ENCODE measurements at places on chromosomes 11 and 22.

DNA sequence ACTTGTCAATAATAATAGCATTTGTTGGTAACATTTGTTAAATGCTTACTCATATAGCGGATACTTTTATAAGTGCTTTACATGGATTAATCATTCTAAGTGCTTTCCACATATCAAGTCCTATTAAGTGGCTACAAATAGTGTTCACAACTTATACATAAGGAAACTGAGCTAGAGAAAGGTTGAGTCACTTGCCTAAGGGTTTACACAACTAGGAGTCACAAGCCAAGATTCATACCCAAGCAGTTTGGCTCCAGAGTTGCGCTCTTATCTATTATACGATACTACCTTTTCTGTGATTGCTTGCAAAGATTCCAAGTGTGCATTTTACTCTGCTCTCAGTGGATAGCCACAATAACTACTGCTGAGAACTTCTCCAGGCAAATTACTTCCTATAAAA, 215.9 kb upstream of the CCDC90B start:
- no peak for DNase-seq

DNA sequence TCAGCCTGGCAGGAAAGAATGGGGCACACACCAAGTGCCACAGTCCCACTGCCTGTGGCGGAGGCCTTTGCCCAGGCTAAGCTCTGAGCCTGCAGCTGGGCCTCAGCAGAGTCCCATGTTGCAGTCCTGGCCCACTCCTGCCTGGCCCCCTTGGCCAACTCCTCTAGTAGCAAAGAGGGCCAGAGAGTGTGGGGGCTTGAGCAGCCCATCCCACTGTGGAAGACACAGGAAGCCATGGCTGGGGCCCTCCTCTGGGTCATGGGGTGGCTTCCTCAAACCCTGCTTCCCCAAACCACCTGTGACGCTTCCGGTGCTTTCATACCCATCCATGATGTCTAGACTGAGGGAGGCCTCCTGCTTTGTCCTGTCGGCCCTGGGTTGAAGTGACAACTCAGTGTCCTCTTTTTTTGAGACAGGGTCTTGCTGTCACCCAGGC, 5.8 kb downstream of the RPS19BP1 start:
- DNase-seq, result no peak

- no peak for DNase-seq
Measured at GRCh38 chr22:33110562-33111163, 52.5 kb upstream of the SYN3 start.

DNA sequence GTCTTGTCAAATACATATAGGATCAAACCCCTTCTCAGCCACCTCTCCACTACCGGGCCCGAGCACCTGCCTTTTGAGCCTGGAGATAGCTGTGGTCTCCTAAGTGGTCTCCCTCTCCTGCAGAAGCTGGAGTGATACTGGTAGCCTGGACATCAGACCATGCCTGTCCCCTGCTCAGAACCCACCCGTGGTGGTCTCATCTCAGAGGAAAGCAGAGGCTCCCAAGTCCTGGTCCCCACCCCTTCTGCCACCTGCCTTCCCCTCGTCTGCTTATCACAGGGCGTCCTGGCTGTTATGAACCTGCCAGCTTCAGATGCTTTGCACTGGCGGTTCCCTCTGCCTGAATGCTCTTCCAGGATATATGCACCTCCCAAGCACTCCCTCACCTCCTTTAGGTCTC, 50.5 kb upstream of the EIF3D start:
- no peak for DNase-seq

- no peak for DNase-seq
Measured at GRCh38 chr11:75858613-75859012, 43.6 kb downstream of the UVRAG start.

DNA sequence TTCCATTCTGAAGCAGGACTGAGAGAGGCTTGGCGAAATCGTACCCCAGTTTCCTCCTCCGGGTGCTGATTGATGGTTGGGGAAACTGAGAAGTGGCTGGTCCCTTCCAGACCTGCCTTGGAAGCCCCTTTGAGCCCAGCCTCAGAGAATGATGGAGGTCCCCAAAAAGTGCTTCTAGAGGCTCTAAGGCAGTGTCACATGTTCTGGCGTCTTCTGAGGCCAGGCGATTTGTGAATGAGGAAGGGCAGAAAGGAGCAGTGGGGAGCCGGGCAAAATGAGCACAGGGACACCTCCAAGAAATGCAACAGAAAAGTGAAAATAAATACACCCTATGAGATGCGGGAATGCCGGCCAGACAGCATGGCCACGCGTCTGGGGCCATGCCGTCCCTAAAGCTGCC, 1.0 kb upstream of the LIF start:
- DNase-seq, result no peak

- DNase-seq, result no peak
Measured at GRCh38 chr11:121328176-121328966, 35.8 kb downstream of the SC5D start.

DNA sequence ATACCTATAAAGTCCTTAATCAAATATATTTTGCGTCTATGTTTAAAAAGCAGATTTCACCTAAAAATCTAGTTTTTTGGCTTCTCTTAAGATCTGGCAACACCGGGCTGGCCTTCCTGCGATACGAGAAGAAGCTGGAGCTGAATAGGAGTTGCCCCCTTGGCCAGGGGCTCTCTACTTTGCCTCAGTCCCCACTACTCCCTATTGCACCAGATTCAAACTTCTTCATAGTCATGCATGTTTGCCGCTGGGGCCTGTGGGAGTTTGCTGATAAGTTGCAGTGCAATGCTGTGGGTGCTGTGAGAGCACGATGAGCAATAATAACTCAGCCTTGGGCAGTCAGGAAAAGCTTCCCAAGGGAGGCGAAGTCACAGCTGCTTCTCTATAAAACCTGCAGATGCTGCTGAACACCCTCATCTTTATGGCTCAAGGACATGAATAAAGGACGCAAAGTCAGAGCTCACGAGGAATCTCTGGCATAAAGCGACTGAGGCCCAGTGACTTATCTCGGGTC, 15.2 kb upstream of the EIF3D start:
- no peak for DNase-seq

Data from stimulated activated CD8-positive, alpha-beta memory T cell treated with anti-CD3 and anti-CD28 coated beads, Interleukin-15, amount 100 ng/mL, for 4 hours (primary cell).